ENCODE measurements at places on chromosomes 2 and 18.

- no peak for DNase-seq
Measured at GRCh38 chr18:38886861-38887670, 1321.5 kb upstream of the CELF4 start.

DNA sequence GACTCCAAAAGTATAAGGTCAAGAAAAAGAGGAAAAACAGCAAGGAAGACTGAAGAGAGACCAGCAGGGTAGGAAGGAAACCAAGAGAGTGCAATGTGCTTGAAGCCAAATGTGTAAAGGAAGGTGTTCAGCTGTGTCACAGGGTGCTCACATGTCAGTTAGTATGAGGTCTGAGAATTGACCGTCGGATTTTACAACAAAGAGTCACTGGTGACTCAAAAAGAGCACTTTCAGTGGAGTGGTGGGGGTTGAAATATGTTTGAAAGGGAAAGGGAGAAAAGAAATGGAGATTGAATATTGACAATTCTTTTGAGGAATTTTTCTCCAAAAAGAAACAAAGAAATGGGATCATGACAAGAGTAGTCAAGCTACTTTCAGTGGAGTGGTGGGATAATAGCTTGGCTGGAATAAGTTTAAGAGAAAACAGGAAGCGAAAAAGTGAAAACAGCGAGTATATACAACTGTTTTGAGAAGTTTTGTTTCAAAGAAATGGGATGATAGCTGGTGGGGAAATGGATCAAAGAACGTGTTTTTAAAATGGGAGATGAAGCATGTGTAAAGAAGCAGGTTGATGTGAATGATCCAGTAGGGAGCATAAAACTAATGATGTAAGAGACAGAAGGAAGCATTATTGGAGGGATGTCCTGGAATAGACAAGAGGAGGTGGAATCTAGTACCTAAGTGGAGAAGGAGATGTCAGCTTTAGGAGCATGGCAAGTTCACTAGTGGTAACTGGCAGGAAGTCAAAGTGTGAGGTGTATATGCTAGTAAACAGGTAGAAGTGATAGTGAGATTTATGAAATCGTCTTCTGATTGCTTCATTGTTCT lies 3.6 kb upstream of the TSPYL6 start:
- no peak for DNase-seq

DNA sequence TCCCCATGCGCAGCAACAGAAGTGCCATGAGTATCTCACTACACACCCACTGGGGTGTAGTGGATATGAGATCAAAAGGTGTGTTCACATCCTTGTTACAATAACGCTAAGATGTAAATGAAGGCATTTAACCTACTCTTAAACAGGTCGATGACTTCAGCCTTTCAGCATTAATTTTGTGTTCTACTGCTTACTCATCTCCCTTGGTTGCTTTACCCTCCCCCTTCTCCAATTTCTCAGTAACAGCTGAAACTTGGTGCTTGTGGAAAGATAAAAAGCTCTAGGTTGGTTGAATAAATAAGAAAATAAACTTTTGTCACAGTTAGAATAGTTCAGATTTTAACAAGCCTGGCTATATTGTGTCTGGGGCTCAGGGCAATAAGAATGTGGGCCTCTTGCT lies 147.5 kb upstream of the SESTD1 start:
- DNase-seq, result no peak

DNA sequence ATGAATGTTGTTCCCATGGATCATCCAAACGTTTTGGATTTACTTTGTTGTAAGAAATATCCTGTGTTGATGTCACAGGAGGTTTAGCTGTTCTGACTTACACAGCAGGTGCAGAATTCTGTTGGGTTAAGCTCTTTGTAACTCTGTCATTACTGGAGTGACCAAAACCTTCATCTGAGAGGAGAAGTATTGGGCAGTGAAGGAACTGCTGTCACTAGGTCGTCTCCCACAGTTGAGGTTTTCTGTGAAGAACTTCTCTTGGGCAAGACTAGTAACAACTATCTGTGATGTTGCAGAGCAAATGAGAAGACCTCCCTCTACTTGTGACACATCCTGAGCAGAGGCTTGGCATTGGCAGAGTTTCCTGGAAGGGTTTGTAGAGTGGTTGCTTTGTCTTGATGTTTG lies 2.9 kb downstream of the SPTBN1 start:
- DNase-seq, result no peak

GRCh38 chr2:43754180-43754579 lies 19.7 kb upstream of the DYNC2LI1 start:
- DNase-seq, result no peak

DNA sequence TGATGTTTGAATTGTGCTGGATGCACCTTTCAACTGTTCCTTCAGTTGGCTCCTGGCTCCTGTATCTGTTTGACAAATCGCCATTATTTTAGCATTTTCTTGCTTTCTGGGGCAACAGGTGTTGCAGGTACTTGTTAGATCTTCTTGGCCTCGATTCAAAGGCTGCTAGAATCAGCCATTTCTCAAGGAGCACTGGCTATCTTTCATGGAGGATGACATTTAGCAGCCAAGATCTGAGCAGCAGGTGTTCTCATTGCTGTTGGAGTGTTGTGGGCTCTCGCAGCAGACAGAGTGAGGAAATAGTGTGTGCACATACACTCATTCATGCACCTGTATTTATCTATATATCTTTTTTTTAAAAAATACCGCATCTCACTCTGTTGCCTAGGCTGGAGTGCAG lies 52.2 kb downstream of the INPP5D start:
- DNase-seq, result no peak

DNA sequence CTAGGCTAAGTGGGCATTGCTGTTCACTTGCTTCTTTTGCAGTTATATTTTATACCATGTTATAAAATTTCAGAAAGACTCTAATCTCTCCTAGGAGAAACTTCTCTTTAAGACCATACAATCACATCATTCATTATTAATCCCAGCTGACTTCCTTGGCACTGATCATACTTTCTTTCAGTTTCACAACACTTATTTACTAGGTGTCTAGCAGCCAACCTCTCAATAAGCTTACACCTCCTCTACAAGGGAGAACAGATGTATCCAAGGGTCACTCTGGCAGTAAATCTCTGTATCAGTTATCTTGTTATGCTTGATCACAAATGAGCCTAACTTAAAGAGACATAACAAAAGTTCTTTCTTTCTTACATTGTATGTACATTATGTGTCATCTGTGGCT lies 69.8 kb upstream of the EPB41L5 start:
- no peak for DNase-seq

DNA sequence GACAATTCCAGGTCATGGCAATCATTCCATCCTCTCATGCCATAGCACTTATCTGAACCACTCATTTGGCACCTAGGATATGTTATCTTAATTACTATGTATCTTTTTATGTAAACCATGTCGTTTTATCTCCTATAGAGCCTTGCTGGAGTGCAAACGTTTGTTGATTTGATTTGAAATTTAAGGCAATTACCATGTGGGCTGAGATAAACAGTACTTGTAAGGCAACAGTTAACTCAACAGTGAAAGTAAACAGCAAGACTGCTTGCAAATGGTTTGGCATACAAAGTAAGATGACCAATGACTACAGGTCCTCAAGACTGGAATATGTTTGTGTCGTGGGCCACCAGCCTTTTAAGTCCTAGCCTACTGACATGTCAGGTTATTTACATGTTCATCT lies 133.7 kb upstream of the ZFP36L2 start:
- DNase-seq, result no peak

- no peak for DNase-seq
Measured at GRCh38 chr2:239666053-239666854, 265.4 kb upstream of the HDAC4 start.

GRCh38 chr18:35642802-35643201 lies 61.3 kb downstream of the GALNT1 start:
- no peak for DNase-seq

DNA sequence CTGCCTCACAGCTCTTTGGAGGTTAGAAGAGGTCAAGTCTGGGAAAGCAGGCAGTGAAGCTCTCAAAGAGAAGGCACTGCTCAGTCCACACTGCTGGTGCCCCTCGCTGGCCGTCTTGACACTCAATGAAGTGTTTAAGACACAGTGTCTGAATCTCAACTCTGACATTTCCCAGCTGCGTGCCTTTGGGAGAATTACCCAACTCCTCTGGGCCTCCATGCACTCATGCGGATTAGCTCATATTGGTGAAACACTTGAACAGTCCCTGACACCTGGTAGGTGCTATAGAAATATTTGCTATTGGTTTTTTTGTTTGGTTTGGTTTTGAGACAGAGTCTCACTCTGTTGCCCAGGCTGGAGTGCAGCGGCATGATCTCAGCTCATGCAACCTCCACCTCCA lies 281.0 kb downstream of the SRBD1 start:
- no peak for DNase-seq

- no peak for DNase-seq
Measured at GRCh38 chr2:178401994-178402437, 49.0 kb downstream of the PRKRA start.

GRCh38 chr2:150192701-150193100 lies 294.8 kb downstream of the RND3 start:
- DNase-seq, result no peak

DNA sequence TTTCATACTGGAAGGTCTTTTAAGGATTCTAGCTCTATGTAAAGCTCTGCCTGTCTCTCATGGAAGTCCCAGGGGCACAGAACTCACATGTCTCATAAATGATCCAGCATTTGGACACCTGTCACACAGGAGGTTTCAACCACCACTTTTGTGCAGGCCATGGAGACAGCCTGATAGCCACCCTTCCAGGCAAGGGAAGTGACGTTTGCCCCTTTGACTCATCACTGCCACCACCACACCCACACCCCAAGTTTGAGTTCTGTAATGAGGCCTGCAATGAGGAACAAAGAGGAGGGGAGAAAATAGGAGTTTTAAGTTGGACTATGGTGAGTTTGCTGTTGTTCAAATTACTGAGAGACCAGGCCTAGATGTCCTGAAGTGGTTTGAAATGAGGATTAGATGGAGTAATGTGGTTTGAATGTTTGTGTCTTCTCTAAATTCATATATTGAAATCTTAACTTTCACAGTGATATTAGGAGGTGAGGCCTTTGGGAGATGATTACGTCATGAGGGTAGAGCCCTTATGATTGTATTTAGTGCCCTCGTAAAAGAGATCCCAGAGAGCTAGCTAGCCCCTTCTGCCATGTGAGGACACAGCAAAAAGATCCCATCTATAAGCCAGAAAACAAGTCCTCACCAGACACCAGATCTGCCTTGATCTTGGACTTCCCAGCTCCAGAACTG lies 175.3 kb upstream of the EPHA4 start:
- no peak for DNase-seq

- no peak for DNase-seq
Measured at GRCh38 chr18:36610661-36611060, 218.1 kb downstream of the TPGS2 start.

DNA sequence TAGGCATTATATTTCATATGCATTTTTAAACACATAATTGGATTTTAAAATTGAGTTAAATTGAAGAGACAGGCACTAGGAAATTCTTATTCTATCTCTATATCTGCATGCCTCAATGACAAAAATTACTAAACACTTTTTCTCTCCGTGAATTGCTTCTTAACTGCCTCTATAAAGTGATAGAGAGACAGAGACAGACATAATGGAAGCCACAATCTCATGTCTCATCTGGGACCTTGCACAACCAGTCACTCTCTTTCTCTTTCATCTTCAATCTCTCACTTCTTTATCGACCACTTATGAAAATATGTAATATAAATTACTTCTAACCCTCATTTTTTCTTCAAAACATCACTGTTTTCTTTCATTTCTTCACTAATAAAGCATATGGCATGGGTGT lies 238.9 kb upstream of the ZNF804A start:
- no peak for DNase-seq

DNA sequence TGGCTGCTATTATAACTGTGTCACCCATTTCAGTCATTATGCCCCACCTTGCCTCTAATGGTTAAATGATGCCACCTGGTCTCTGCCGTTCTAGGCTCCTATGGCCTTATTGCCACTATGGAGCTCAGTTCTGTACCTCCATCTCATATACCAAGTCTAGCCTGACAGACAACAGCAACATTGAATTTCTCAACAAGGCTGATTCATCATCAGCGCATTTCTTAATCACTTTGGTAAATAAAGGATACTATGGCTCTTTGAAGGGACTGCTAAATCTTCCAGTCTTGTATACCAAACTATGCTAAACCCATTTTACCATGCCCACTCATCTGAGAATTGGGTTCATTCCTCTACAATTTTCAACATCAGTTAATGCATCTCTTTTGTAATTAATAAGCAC lies 784.5 kb upstream of the CELF4 start:
- no peak for DNase-seq

DNA sequence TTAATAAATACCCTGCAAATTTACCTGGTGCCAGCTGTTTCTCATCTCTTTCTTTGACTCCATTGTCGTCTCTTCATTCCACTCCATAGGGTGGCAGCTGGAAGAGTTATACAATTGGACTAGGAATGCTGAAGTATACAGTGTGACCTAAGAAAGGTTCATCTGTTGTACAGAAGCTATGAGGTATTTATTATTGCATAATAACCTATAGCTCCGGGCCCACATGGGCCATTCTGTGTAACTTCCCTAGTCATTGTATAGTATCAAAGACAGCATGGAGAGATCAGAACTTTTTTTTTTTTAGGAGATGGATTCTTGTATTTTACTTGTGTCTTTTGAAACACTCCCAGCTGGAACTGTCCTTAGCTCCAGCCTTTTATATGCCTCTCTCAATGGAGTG lies 26.2 kb downstream of the BMP10 start:
- DNase-seq, result no peak

- no peak for DNase-seq
Measured at GRCh38 chr2:1799174-1799573, 54.9 kb upstream of the PXDN start.

GRCh38 chr2:46847185-46847710 lies 68.4 kb downstream of the MCFD2 start:
- peak; percentile 93 for DNase-seq

- no peak for DNase-seq
Measured at GRCh38 chr2:20264629-20265028, 39.7 kb upstream of the SDC1 start.

- no peak for DNase-seq
Measured at GRCh38 chr2:229947544-229947943, 25.2 kb downstream of the FBXO36 start.

- DNase-seq, result no peak
Measured at GRCh38 chr18:6947338-6948030, 170.1 kb downstream of the LAMA1 start.

- no peak for DNase-seq
Measured at GRCh38 chr2:189521699-189522434, 58.7 kb downstream of the SLC40A1 start.

GRCh38 chr18:66126266-66126665 lies 375.5 kb downstream of the CDH7 start:
- no peak for DNase-seq

DNA sequence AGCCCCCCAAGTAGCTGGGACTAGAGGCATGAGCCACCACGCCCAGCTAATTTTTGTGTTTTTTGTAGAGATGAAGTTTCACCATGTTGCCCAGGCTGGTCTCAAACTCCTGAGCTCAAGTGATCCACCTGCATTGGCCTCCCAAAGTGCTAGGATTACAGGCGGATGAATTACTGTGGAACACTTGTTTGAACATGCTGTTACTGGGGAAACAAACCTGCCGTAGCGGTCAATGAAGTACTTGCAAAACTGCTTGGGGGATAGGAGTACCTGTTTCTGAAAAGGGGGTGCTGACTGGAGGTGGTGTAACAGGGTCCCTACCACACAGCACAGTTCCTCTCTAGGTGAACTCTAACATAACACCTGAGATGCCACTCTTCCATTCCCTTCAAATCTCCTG lies 5.9 kb upstream of the IMPACT start:
- DNase-seq, result no peak
